NB4 (cell line): ENCODE measurements at places on chromosomes 1 and 21.
A peak's percentile ranks its signal among the peaks of the same experiment; 100 is the strongest.

DNA sequence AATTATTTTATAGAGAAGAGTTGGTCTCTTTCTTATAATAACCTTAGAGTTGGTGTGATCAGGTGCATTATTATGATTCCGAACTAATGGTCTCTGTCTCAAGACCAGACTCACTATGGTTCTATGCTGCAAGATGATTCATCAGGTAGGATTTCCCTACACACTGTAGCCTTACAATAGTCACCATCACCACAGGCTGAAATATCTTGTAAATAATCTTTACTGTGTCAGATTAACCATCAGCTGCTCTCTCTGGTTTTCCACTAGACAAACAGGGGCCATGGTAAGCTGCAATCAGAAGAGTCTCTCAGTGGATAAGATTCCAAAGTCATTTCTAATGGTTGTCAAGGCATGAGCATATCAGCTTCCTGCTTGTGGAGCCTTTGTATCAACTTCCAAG lies 4.4 kb upstream of the GBP4 start:
- DNase-seq = no peak

DNA sequence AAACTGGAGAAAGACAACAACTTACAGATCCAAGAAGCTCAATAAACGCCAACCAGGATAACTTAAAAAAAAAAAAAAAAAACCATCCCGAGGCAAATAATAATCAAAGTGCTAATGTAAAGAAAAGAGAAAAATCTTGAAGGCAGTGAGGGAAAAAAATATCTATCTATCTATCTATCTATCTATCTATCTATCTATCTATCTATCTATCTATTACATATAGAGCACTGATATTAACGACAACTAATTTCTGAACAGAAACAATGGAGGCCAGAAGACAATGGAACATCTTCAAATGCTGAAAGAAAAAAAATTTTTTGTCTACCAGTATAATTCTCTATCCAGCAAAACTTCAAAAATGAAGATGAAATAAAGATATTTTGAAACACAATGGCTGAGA lies 18.0 kb downstream of the PACC1 start:
- no peak for DNase-seq

GRCh38 chr21:37219761-37220432 lies 47.2 kb downstream of the VPS26C start:
- DNase-seq = peak; percentile 15

DNA sequence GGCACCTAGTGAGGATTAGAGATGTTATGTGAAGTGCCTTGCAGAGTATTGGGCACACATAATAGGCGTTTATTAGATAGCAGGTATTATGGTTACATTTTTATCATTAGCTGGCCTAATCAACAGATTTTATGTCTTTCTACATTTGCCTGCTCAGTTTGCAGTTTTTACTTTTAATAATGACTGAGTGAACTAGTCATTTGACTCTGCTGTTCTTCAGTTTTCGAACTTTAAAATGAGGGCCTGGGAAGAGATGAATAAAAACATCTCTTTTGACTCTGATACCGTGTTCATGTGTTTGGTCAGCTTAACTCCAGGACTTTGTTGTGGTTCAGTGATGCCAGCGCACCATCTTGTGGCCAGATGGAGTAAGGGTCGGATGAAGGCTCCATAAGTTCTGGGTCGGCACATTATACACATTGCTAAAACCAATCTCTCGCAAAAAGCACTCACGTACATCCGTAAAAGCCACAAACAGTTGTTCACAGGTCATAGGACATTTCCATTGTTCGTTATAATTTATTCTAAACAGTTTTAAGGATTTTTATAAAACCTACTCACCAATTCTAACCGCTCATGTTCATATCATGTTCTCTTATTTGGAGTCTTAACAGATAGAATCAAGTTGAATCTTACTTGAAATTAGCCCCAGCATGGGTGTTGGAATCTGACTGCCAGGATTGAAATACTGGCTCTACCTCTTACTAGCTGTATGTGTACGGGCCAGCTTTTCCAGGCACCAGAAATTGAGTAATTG lies 78.4 kb upstream of the GPR88 start:
- DNase-seq = peak; percentile 82

DNA sequence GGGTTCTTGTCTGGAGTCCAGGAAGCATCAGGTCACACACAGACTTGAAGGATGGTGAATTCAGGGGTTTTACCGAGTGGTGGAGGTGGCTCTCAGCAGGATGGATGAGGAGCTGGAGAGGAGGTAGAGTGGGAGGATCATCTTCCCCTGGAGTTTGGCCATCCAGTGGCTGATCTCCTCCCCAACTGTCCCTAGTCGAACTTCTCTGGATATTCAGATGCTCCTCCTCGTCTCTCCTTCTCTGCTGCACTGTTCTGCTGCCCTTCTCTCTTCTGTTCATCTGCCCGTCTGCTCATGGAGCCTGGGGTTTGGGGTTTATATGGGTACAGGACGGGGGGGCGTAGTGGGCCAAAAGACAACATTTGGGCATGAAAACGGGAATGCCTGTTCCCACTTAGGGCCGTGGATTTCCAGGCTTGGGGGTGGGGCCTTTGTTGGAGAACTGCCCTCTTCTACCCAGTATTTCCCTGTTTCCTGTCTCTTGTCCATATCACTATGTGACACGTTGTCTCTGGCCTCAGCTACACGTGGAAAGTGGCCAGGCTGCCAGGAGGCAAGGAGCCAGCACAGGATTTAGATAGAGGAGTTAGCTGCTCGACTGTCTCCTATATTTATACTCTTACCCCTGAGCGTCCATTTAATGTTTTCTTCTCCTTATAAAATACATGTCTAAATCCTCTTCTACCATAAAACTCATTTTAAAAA lies 76.7 kb downstream of the SIPA1L2 start:
- no peak for DNase-seq

- DNase-seq = peak; percentile 41
Measured at GRCh38 chr1:212525479-212526110, 83.0 kb upstream of the ATF3 start.

DNA sequence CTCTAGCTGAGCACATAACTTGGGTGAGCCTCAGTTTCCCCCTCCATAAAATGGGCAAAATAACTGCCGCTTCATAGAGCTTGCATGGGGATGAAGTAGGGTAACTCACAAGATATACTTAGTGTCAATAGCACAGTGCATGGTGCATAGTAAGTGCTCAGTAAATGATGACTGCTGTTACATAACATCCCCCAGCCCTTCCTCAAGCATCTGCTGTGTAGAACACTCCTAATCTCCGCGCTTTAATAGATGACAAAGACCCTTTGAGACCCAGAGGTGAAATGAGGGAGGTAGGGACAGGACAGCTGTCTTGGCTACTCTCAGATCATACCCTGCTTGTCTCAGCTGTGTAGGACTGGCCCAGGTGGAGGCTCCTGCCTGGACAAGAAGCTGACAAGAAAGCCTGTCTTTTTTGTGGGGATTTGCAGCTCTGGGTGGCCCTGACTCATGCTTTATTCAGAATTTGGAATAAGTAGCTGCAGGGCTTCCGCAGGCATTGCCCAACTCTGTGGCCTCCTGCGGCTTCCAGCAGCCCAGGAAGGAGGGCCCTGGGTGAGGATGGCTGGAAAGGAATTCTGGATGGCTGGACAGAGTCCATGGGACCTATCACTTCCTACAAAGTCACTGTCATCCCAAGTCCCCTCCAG lies 20.7 kb upstream of the PADI4 start:
- peak; percentile 80 for DNase-seq

- DNase-seq = no peak
Measured at GRCh38 chr1:230715510-230715909, 1.6 kb upstream of the AGT start.

- DNase-seq = no peak
Measured at GRCh38 chr1:184941735-184942134, 32.6 kb downstream of the NIBAN1 start.

DNA sequence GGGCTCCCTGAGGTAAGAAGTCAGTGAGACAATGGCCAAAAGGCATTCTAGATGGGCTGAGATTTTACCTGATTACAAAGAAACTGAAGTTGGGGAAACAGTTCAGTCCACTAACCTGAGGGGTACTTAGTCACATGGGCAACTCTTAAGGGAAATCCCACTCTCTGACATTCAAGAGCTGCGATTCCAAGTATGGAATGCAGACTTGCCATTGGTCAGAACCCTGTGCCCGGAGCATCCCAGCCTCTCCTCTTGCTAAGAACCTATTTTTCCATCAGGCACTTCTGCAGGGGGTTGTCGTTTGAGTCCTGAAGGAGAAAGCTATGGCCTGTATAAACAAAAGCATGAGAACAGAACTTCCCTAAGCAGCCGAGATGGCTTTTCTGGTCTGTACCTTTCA lies 434.9 kb upstream of the DAB1 start:
- DNase-seq = no peak

DNA sequence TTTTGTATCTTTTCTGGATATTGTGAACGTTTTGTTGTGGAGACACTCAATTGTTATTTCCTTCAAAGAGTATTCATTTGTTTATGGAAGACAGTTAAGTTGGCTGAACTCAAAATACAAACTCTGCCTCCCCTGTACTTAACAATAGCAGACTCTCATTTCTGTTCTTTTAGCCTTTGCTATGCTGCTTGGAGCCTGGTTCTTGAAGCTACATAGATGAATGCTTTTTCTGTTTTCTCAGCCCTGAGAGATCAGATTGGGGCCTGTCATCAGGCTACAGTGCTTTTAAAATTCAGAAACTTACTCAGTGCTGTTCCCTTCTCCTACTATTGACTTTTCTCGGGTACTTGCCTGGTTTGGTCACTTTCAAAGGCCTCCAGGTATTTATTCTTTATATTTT lies 215.7 kb upstream of the LYPLAL1 start:
- DNase-seq = no peak

GRCh38 chr1:53593758-53594380 lies 134.7 kb downstream of the DMRTB1 start:
- DNase-seq = no peak

DNA sequence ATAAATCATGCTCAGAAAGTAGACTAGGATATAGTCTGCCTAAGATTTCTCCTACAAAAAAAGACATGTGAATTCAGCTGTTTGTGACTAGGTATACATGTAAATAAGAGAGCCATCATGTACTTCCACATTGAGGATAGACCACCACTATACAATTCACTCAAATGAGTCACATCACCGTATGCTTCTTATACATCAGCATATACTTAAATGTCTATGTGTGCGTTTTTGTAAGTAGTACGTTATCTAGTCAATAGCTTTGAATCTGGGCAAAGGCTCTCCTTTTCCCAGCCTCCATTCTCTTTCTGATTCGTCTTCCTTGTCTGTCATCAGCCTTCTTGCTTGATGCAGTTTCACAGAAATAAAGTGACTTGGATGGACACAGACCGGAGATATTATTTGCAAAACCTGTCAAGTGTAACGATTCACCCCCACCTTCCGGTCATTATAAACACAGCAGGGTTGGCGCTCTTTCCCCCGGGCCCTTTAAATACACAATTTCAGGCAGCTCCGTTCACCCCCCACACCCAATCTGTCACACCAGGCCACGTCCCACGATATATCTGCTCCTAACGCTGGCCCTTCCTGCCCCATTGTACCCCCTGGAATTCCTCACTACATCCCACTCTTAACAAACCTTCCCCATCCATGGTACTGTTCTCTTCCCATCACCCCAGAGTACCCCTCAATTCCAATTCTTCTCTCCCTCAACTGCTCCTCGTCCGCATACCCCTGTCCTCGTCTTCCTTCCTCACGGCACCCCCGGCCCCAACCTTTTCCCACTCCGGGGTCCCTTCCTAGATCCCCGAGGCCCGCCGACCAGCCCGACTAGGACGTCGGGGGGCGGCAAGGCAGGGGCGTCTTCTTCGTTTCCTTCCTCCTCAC lies 636 bp downstream of the VAMP4 start:
- peak; percentile 76 for DNase-seq

GRCh38 chr1:145995964-145996432 lies 381 bp downstream of the TXNIP start:
- DNase-seq = no peak

DNA sequence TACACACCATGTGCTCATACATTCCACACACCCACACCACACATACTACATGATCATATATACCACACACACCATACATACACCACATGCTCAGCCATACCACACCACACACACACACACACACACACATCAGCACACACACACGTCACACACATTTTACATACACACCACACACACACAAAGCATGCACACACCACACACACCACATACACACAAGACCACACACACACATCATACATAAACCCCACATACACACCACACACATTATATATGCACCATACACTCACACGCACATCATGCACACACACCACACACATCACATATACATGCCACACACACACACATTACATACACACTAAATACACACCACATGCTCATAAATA lies 124.5 kb upstream of the ERG start:
- no peak for DNase-seq

- DNase-seq = peak; percentile 36
Measured at GRCh38 chr21:45918835-45919447, 62.6 kb upstream of the COL6A1 start.

DNA sequence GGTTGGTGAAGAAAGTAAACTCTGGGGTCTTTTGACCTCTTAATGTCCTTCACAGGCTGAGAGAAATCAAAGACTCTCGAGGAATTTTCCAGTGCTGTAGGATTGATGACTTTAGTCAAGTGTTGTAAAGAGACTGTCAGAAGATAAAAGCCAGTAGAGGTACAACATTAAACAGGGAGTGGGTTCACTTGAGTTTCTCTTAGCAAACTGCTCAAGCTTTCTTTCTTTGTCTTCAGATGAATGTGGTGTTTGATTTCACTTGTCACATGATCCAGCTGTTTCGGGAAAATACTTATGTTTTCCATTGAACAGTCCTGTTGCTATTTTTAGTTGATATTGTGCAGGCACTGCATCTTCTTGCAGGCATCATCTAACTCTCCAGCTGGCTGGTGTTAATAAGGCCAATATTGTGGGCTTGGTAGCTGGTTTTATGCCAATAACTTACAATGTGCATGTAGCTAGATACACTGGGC lies 45.6 kb downstream of the XCL2 start:
- DNase-seq = no peak

DNA sequence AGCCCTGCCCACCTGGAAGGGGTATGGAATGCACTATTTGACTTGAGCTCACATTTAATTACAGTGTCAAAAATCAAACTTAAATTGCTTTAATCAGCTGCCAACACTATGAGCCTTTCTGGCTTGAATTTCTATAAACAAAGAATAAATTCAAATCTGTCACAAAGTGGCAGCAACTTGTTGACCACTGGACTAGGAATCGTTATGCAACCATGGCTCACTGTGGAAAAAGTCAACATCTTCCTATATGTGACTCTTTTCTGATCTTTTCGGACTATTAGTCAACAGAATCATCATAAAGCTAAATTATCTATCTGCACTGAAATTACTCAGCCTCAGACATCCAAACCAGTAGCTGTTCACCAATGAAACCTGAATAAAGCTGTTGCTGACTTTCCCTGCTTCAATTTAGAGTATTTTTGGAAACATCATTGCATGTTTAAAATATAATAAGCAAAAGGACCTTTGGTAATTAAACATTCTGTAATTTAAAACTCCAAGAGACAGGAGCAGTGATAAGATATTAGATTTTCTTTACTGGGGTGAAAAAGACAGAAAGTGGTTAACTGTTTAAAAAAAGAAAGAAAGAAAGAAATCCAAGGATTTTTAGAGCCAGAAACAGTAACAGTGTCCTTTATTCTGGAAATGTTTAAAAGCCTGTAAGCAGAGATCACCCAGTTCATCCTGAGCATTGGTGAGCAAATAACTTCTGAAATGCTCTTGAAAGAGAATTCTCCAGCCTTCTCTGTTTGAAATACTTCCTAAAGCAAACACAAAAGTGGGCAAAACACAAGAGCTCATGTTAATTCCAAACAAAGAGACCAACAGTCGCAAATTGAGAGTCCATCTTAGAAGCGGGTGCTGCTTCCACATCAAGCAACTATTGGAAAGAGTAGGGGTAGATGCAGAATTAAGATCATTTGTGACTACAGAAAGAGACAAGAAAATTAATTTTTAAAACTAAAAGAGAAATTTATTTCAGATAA lies 26.2 kb upstream of the ERG start:
- DNase-seq = no peak

- peak; percentile 81 for DNase-seq
Measured at GRCh38 chr1:59057211-59057694, 239.6 kb upstream of the FGGY start.
